ENCODE measurements at places on chromosomes 5 and 9.
A peak's percentile ranks its signal among the peaks of the same experiment; 100 is the strongest.

GRCh38 chr5:34524123-34524522 is 132.0 kb upstream of the RAI14 start:
- DNase-seq, result no peak

GRCh38 chr5:97694091-97694490 is 511.0 kb upstream of the RIOK2 start:
- DNase-seq, result no peak

DNA sequence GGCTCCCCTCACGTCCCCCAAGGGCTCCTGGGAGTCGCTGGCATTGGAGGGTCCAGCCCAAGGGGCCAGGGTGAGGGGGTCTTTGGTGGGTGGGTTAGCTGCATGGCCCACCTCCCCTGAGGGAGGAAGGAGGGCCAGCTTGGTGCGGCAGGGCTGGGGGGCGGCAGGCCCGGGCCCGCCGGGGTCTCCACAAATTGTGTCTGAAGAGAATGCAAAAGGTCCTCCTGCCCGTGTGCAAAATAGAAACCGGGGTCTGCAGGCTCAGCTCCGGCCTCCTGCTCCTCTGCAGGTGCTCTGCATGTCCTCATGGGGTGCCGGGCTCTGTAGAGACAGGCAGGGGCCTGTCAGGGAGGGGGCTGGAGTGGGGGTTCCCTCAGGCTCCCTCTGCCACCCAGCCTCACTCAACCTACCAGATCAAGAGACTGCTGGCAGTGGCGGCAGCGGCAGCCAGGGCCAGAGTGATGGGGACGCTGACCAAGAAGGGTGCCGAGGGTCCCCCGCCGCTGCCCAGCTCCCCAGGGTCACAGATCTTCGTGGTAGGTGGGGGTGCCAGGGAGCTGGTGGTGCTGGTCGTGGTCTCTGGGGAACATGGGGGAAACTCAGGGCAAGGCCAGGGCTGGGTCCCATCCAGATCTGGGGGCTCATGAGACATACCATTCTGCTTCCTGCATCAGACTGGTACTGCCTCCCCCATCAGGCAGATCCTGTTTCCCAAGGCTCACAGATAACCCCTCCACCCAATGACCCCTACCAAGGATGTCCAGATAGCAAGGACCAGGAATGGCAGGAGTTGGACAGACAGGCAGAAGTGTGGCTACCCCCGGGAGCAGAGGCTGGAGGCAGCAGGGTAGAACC is 29.2 kb upstream of the ENHO start:
- DNase-seq, result no peak

GRCh38 chr5:37375091-37375490 is 4.0 kb upstream of the WDR70 start:
- no peak for DNase-seq

GRCh38 chr5:171127314-171127713 is 181.7 kb upstream of the TLX3 start:
- no peak for DNase-seq

DNA sequence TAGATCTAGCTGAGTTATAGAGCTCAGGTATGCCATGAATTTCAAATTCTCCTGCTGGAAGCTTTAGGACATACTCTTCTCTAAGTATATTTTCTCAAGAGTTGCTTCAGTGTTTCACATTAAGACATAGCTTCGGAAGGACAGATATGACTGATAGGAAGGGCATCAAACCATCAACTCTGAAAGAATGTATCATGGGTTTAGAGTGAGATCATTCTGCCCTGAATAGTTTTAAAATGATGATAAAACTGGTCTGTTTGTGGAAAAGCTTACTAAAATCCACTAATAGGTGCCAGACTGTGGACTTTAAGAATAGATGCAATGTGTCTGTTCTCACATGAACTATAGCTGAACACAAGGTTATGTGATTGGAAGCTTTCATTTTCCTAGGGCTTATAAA is 8.4 kb downstream of the SPEF2 start:
- no peak for DNase-seq

DNA sequence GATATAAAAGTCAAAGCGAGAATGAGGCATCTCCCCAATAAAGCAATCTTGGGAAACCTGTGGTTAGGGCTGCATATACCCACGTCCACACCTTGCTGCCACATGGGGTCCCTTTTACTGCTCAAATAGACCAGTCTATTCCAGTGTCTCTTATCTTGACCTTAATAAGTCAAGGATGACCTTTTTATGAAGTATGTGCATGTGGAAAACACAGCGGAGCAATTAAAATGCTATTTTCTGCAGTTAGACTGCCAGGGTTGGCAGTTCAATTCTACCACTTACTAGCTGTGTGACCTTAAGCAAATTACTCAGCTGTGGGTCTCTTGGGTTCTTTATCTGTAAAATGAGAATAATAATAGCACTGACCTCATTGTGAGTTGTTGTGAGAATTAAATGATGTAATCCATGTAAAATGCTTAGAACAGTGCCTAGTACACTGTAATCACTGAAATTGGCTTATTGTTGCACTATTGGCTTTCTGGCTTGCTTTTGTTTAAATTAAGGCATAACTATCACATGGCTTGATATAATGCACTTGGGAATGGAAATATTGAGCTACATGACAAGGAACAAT is 67.8 kb upstream of the HSPB3 start:
- DNase-seq, result no peak

DNA sequence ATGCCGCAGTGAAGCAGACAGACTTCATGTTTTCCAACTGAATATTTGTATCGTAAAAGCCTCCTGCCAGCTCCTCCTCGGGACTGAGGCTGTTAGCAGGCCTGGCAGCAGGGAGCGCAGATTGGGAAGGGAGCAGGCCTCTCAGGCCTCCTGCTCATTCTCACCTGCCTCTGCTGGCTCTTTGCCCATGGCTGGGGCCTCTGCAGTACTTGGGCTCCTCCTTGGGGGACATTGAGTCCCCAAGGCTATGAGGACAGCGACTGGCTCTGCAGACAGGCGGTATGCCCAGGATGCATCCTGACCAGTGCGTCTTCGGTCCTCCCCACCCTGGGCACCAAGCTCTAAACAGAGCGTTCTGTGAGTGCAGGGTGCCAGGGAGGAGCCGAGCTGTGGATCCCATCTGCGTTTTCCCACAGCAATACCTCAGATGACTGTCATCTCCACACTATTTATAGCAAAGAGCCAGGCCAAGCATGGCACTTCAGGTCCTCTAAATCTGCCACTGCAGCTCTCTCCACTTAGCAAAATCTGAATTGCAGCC is 38.7 kb downstream of the TSTD2 start:
- no peak for DNase-seq

GRCh38 chr5:171419688-171420430 is 412 bp downstream of the FGF18 start:
- peak; percentile 11 for DNase-seq

DNA sequence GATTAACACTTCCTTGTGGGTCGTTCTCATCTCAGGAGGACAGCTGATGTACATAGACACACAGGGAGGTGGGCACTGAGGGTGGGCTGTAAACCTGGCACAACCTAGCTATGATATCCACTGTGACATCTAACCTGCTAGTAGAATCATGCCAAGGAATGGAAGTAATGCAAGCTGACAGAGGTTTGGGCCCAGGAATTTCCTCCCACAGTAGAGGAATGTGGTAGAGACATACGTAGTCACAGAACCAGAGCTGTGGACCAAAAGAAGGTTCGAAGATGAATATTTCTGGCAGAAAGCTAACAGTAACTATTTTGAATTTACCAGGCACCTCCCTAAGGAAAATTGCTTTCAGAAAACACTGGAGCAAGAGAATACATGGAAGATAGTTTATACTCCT is 15.2 kb upstream of the DNAJC25 start:
- no peak for DNase-seq

DNA sequence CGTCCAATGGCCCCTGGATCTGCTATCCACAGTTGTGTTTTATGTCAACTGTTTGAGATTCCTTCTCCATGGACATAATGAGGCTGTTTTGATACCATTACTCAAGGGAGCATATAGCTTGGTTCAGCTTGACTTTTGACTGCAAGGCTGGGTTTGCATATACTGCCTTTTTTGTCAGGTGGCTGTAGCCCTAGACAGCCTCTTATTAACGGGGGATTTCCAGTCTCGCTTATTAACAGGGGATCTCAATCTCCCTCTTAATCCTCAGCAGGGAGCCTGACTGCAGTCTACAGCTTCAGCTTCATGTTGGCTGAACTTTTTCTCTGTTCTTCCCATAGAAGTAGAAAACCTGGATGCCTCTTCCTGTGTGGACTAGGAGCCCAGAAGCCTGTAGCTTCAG is 73.7 kb upstream of the TNC start:
- DNase-seq, result no peak

Measured in T-helper 9 cell (primary cell).